ENCODE measurements at places on chromosomes 7 and 10.

GRCh38 chr10:133359554-133359971 lies 1.7 kb upstream of the FUOM start:
- DNase-seq, result no peak

DNA sequence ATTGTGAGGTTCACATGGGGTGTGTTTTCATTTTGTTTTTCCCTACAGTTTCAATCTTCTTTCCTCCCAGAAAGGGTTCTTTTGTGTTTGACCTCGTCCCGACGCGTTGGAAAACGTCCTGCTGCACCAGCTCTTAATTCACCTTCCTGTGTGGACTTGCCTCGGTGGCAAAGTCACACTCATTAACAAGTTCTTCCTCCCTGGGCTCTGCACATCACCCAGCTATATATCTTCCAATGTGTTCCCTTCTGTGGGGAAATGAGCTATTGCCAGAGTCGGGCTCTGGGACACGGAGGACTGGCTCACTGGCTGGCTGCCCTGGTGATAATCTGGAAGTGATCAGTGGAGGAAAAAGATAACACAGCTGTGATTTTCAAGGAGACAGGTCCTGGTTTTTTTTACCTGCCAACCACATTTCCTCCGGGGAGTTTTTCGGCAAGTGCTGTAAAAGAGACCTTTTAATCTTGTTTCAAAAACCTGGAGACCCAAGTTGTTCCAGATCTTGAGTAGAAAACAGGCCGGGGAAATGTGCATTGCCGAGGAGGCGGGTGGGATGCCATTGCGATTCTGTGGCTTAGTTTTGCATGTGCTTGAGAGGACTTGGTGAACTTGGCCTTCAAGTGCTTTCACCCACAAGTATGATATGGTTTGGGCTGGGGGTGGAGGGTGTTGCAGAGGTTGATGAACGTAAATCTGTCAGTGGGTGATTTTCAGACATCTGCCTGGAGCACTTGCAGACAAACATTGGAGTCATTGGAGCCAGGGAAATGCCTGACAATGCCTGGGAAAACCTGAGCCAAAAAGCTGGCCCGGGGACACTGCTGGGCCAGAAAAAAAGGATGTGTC lies 96.5 kb upstream of the CREB5 start:
- no peak for DNase-seq

DNA sequence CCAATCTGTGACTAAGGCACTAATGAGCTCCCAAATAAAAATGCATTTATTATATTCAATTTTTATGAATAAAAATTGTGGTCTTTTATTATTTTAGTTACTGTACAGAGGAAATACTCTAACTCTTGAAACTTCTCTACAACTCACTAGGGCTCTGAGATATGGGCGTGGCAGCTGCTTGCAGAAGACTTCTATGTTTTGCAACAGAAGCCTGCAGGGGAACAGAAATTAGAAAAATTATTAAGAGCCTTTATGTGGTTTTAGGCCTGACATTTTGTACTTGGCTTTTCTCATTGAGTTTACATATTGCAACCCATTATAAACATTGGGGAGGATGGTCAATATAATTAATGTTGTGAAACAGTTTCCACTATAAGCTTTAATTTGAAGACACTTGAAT lies 581.4 kb downstream of the TNS3 start:
- DNase-seq, result no peak

- no peak for DNase-seq
These were observed 243.6 kb downstream of the ELFN1 start for GRCh38 chr7:1913466-1914282.

- DNase-seq, result no peak
These were observed 206.5 kb upstream of the PRKCQ start for GRCh38 chr10:6786579-6787031.

DNA sequence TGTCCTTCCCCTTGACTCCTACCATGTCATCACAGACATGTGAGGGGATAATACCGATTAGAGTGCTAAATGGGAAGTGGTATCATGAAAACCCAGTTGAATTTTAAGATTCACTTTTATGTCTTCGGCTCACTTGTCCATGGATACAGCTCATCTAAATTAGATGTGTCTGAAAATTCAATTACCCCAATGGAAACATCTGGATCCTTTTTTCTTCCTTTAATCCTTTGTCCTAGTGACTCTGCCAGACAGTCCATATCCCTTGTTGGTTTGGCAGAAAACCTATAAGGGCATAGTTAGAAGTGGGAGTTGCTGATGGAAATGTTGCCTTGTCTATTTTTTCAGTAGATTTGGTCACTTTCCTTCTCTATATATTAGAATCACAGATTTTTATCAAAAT lies 271.9 kb downstream of the MTERF1 start:
- DNase-seq, result no peak

DNA sequence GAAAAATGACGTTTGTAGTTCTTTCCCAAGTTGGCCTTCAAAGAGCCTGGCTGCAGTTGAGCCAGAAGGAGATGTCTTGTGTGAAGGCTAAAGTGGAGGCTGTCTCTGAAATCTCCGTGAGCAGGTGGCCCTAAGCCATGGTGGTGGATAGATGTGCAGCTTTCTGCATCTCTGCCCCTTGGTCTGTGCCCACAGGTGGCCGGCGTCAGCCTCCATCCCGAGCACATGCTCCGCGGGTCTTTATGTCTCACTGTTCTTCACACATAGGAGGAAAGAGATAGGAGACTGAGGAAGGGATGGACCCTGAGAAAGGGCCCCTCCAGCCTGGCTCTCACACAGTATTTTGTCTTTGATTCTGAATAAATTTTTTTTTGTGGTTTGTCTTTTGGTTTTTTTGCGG lies 30.3 kb upstream of the SLC26A4 start:
- no peak for DNase-seq

DNA sequence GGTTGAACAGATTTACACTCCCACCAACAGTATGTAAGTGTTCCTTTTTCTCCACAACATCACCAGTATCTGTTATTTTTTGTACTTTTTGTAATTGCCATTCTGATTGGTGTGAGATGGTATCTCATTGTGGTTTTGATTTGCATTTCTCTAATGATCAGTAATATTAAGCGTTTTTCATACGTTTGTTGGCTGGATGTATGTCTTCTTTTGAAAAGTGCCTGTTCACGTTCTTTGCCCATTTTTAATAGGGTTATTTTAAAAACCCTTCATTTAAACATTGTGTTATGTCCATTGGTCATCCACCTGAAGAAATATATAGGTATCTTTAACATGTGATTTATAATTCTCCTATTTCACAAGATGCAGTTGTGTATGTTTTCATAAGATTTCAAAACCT lies 291.3 kb downstream of the SEMA3D start:
- no peak for DNase-seq

DNA sequence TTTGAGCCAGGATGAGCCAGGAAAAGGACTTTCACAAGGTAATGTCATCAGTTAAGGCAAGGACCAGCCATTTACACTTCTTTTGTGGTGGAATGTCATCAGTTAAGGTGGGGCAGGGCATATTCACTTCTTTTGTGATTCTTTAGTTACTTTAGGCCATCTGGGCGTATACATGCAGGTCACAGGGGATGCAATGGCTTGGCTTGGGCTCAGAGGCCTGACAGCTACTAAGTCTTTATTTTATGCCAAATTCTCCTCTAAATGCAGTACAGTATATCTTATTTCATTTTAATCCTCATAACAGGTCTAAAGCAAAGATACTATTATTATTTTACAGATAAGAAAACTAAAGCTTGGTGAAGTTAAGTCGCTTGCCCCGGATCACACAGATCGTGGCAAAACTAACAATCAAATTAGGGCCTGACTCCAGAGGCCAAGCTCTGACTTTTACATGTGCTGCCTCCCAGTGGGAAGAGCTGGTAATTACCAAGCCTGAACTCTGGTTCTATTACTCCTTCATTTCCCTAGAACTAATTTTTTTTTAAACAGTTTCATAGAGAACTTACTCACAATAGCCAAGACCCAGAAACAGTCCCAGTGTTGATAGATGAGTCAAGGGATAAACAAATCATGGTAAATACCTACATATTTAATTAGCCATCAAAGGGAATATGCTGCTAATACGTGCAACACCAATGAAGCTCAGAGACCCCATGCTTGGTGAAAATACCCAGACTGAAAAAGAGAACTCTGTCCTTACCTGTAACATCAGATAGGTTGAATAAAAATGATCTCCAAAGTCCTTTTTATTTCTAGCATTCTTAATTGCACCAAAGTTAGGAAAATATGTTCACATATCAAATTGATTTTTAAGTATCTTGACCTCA lies 35.4 kb downstream of the C7orf25 start:
- DNase-seq, result peak; percentile 6

GRCh38 chr7:150686030-150686631 lies 625 bp downstream of the GIMAP2 start:
- no peak for DNase-seq

- DNase-seq, result no peak
These were observed 60.3 kb upstream of the IL6 start for GRCh38 chr7:22666732-22667131.

GRCh38 chr7:39749717-39750116 lies 126.3 kb downstream of the RALA start:
- DNase-seq, result no peak

GRCh38 chr10:58164517-58164916 lies 103.2 kb downstream of the IPMK start:
- DNase-seq, result no peak

DNA sequence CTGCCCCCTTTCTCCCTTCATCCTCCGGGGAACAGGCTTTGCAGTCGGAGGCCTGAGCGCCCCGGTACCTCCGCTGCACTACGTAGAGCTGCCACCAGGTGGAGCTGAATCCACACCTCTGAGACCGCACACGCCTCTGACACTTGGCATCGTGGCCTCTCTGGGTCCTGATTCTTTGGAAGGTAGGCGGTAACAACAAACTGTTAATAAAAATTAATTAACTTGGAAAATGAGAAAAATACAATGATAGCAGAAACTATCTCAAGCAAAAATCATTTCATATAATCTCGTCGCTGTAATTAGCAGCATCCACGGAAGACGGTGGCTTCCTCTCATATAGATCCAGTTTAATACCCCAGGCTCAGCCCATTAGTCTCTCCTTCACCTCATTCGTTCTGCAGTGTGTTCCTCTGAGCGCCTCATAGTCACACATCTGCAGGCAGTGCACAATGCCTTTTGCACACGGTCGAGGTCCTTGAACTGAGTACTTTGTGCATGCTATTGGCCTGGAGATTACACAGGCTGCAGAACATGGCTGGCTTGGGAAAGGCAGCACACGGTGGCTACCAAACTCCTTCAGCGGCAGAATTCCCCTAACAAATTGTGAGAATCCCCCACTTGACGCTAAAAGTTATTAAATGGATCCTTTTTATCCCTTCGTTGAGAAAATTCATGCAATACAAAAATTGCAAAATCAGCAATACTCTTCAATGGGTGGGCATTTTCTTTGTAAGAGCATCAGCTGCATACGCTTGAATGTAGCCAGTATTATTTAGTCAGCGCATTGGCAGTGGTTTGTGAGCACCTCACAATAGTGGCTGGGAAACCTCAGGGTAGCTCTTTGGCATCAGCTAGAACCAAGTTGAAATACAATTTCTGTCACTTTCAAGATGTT lies 18.7 kb downstream of the OR9A2 start:
- DNase-seq, result peak; percentile 77

DNA sequence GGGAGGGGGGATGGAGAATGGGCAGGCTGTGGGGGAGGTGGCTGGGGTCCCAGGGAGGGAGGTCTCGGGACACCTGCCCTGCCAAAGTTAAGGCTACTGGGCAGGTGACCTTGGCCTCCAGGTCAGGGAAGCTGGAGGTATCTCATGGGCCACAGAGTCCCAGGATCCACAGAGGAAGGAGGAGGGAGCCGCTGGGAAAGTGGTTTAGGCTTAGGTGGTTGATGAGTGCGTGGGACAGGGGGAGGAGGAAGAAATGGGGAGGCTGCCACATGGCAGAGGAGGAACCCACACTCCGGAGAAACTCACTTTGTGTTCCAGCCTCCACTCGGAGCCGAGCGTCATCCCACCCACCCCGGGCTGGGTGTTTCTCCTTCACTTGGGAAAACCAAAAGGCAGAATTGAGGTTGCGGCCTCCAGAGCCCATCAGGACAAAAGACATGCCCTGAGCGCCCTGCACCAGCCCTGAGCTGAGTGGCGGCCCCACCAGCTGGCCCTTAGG lies 46.1 kb downstream of the ASB13 start:
- DNase-seq, result no peak

- DNase-seq, result no peak
These were observed 41.0 kb downstream of the RABGEF1 start for GRCh38 chr7:66781408-66782090.

GRCh38 chr7:85426487-85426960 lies 239.7 kb upstream of the SEMA3D start:
- no peak for DNase-seq

GRCh38 chr7:18610331-18610948 lies 114.9 kb downstream of the HDAC9 start:
- DNase-seq, result no peak

- no peak for DNase-seq
These were observed 104.0 kb downstream of the JCAD start for GRCh38 chr10:29955329-29955935.

DNA sequence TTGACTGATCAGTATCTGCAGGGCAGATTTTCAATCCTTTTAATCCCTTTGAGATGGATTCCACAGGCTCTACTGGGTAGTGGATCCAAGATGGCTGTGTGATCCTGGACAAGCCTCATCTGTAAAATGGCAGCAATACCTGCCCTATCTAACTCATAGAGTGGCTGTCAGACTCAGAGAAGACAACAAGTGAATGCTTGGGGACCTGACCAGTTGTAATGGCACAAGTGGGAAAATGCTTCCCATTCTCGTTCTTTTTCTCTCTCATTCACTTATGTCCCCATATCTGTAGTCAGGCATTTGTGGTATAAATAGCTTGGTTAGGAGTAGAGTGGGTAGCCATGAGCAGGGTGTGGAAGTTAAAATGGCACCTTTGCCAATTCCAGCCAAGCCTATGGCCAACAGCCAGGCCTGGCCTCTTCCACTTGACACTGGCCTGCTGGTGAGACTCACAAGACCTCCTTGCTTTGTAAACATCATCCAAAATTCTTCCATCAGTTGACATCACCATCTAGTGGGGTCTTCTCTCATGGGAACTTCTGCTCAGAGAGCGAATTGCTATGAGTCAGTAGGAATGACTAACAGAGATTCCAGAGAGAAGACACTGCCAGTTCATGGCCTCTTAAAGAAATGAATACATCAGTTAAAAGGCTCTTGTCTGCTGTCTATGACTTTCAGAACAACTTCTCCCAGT lies 150.1 kb downstream of the PLPP4 start:
- DNase-seq, result no peak

- DNase-seq, result no peak
These were observed 66.0 kb upstream of the FGL2 start for GRCh38 chr7:77265666-77266065.

GRCh38 chr7:45149606-45150005 lies 8.0 kb upstream of the RAMP3 start:
- DNase-seq, result no peak

Data from activated naive CD4-positive, alpha-beta T cell (primary cell).